ENCODE measurements at places on chromosomes 2 and 18. TPM values are rescaled to one million over a fixed set of nuclear protein-coding genes. Genes with fewer than 3 reads are reported as not detected.

NABP1 gene
- 2.8 TPM for total RNA-seq

LIMS3 gene
- 5.4 TPM for total RNA-seq

SLC8A1 gene
- 76.3 TPM for total RNA-seq

GCC2 gene
- 24.0 TPM for total RNA-seq

QPCT gene
- 5.2 TPM for total RNA-seq

DNA sequence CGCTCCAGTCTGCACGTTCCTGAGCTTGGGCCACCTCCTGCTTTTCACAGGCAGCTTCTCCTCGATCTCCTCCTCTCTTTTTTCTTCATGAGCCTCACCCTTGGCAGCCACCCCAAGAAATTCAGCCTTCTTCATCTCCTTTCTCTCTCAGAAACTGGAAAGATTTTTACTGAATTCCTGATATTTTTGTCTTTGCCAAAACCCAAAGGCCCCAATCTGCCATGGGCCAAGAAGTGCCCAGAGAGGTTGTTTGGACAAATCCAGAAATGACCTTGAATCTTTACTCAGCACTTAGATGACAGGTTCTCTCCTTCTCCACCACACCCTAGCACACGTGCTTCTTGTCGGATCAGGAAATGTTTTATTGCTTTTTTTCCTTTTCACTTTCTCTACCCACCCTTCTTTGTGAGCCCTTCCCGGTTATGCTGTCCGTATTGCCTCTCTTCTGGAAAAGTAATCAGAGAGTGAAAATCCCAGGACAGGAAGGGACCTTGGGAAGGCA, 134.5 kb upstream of the TNP1 start:
- no peak for ATAC-seq

DNA sequence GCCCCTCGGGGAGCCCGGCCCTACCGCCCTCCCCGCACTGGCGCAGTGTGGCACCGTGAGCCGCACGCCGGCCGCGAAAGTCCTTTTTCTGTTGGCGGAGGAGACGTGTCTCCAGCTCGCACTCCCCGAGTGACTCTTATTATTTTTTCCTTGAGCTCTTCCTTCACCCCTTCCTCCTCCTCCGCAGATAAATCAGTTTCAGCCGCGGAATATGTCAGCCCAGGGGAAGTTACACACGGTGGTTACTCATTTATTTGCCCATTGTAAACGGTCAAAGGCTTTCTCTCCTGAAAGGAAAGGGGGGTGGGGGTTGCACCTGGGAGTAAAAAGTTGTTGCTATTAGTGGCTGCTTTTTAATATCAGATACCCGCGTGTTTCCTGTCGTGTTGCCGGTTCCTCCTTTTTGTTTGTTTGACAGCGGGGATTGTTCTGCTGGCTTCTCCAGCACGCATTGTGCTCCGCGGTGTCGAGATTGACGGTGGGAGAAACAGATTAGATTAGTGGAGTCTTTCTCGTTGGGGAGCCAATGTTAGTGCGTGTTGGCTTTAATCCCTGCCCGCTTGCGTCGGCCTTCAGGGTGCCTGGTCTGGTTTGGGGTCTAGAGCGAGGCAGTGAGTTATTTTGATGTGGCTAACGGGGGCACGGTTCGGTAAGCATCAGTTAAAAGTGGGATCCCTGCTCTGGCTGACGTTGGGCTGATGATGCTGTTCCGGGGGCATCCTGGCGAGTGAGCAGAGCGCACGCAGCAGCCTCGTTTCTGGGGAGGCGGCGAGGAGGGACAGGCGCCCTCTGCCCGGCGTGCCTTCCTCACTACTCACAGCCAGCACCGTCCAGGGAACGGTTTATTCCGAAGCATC, 1.6 kb downstream of the CRIM1 start:
- peak; percentile 13 for ATAC-seq

GRCh38 chr2:239141021-239141760, 259.6 kb downstream of the HDAC4 start:
- ATAC-seq = no peak

DNA sequence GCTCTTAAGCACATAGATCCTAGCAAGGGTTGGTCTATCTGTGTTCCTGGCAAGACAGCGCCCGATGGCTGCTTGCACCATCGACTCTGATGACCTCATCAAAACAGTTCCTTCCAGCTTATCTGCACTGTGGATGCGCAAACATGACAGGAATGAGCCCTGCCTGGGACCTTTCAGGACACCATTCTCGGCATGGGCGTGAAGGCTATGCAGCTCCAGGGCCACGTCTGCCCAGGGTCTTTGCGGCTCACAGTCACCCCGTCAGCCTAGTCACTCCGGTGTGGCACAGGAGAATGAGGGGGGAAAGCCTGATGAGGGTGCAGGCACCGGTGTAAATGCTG, 147.8 kb upstream of the TWIST2 start:
- ATAC-seq = peak; percentile 76

GRCh38 chr18:80143881-80144280, 34.8 kb downstream of the ADNP2 start:
- ATAC-seq = no peak

Measured in gastroesophageal sphincter (tissue), 4 donors.